OCI-LY7 (cell line): ENCODE measurements at places on chromosomes 2 and 18.

DNA sequence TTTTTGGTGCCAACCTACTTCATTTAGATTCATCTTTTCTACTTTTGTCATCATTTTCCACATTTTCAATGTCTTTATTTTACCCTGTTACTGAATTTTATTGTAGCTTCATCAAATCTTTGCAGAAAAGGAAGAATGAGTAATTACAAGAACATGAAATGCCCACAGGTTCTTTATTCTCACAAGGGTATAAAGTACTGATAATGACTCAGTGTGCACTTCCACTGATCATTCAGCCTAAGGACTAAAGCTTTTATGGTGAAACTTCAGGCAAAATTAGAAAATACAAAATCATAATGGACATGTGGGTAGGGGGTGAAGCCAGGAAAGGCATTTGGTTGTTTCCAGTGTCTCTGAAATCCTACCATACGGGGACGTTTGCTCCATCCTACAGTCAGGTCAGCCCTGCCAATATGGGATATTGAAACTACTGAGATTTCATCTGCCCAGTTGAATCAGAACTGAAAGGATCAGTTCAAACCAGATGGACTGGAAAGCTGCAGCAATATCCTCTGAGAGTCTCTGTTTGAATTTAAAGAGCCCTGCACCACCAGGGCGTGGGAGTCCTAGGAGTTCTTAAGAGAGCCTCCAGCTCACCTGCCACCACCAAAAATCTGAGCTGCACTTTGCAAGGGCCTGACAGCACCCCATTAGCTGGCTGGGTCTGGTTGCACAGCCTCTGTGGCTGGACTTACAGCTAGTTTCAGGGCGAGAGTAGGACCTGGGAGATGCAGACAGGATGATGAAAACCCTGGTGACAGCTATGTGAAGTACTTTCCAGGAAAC is 390.4 kb downstream of the CMPK2 start:
- DNase-seq: no peak

DNA sequence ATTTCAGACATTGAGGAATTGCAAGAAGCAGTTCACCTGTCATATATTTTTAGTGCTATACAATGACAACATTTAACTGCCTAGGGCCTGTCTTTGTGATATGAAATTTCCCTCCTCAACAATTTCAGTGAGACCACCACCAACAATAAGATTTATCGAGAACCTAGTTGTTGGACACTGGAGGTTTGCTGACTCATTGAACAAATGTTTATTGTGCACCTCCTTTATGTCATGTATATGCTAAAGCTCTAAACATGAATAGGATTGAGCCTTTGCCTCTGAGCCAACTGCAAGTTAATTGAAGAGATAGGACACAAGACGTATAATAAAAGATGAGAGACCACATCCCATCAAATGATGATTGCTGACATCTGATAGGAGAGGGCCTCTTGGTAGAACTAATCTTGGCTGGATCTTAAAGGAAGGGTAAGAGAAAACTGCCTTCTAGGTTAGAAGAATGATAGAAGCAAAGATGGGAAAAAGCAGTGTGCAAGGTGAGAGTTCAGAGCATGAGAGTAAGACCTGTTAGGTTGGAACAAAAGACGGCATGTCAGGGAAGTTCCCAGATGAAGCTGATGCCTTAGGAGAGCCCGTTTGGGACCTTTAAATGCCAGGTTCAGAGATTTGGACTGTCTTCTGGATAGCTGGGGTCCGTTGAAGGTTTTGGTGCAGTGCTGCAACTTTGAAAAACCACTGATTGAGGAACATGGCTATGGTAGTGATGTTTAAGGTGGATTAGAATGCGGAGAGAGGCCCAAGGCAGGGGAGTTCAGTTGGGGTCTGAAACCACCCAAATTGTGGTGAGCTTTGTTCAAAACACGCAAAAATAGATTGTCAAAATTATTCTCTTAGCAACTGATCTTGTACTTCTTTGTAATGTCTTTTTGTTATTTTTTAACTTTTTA is 133.0 kb upstream of the EML6 start:
- no peak for DNase-seq

DNA sequence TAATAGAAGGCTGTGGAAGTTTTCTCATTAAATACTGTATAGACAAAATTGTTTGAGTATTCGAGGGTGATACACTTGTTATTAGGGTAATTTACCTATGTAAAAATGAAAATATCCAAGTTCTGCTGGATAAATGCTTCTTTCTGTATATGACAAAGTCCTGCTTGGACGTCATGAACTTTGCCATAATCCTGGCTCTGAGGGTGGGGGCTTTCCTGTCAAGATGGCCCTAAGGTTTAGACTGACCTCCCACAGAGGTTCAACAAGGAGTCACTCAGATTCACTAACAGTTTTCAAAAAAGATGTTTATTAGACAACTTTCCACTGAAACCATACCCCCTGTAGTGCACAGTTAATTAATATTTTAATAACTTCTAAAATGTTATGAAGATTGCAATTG is 52.5 kb upstream of the NABP1 start:
- DNase-seq: no peak

- DNase-seq: no peak
Measured at GRCh38 chr2:207390302-207391095, 139.3 kb upstream of the CREB1 start.

GRCh38 chr2:8122520-8122919 is 559.3 kb upstream of the ID2 start:
- DNase-seq: no peak

DNA sequence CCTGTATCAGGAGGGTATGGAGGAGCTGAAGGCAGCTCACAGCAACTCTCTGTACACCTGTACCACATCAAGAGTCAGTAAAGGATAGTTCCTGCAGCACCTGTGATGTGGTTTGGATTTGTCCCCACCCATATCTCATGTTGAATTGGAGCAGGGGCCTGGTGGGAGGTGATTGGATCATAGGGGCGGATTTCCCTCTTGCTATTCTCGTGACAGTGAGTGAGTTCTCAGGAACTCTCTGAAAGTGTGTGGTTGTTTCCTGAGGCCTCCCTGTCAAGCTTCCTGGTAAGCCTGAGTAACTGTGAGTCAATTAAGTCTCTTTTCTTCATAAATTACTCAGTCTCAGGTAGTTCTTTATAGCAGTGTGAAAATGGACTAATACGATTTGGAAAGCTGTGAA is 28.9 kb downstream of the OSBPL1A start:
- DNase-seq: no peak

GRCh38 chr2:150931451-150931850 is 330.2 kb downstream of the RBM43 start:
- DNase-seq: no peak

DNA sequence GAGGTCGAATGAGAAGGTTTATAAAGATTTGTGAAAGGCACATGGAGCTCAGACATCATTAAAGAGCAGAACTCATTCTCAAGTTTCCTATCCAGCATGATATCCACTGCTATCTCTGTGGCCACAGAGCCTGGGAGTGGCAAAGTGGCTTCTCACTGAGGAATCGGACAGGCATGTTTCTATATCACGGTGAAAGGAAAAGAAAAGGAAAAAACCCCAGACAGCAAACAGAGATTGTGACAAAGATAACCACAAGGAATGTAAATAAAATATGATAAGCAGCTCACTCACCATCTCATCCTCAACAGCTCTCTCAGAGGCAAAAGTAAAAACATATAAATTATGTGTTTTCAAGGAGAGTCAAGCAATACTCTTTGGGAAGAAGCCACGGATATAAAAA is 2.5 kb downstream of the PID1 start:
- no peak for DNase-seq

DNA sequence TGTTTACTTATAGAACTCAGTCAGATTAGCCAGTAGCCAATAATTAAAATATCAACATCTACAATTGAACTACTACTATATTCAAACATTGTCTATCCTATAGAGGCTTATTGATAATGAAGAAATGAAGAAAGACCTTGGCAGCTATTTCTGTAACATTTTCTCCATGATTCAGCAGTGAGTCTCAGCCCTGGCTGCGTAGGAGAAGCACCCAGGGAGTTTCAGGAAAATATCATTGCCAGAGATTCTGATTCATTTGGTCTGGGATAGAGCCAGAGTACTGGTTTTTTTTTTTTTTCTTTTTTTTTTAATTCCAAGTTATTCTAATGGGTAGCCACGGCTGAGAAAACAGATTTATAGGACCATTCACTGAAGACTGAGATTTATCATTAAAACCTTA is 404.8 kb downstream of the TXNL1 start:
- no peak for DNase-seq

DNA sequence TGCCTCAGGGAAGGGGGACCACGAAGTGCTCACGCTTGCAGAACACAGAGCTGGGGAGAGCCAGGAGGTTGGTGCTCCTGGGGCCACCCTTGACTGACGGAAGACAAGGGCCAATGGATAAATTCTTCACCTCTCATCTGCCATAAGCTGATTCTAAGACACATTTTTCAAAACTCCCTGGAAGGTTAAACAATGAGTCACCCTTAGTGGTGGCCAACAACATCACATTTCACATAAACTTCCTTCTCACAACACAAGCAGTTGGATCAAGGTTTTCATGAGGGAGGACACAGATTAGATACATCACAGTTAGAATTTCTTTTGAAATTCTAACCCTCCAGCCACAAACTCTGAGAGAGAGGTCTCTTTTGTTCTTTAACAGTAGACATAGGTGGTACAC is 713.6 kb upstream of the POU3F3 start:
- no peak for DNase-seq

DNA sequence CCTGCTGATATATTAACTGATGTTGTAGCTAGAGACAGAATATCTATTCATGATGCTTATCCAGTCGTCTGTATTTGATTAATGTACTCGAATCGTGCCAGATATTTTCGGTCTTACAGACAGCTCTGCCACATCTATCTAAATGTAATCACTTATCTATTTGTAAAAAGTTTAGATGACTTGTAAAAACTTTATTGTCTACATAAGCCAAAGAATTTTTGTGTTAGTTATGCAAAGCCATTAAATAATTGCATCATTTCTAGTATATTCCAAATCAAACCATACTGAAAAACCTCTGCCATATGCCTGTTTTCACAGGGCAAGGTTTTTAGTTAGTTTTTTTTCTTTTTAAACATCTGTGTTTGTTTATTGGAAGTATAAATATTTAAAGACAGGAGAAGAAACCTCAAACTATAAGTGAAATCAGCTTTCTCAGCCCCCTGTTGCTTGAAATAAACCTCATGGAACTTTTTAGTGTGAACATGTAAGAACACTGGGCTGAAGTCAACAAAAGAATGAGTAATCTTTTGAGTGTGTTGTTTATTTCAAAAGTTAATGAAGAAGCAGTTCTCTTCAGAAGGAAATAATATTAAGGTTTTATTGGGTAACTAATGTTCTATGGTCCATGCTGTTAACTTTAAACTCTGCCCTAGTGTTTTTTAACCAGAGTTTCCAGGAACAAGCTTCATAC is 657.6 kb upstream of the SYT4 start:
- DNase-seq: no peak

DNA sequence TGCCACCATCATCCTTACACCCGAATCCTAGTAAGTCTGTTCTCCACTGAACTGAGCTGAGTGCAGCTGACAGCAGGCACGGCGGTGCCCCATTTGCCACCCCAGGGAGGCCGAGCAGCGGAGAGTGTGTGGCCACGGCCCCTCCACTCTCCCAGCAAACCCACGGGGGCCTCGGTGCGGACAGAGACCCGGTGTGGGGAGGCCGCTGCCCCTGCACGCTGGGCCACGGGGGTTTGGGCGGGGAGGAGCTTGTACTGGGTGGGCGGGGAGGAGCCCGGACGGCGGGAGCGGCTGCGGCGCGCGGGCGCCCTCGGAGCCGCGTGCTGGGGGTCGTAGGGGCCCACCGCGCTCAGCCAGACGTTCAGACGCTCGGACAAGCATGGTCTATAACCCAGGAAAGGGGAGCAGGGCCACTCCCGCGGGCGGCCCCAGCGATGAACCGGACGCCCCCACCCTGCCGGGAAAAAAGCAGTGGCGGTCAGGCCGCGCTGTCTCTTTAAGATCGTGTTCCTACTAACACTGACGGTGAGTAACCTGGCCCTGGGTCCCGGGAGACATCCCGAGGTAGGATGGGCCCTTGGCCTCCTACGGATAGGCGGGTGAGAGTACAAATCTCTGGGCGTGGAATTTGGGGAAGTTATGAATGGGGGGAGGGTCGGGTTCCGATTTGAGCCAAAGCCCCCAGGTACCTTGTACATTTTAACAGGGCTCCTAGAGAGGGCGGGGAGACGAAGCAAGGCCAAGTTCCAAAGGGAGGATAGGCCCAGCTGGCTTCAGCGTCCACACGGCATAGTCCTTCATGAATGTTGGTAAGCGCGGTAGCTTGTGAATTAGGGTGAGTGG is at the start of gene ITPRIPL1:
ITPRIPL1 (plus strand) TSS at position 277 of the 843 bp plus-strand sequence; CDS start at position 800, 523 bp downstream.
- DNase-seq: peak; percentile 36

DNA sequence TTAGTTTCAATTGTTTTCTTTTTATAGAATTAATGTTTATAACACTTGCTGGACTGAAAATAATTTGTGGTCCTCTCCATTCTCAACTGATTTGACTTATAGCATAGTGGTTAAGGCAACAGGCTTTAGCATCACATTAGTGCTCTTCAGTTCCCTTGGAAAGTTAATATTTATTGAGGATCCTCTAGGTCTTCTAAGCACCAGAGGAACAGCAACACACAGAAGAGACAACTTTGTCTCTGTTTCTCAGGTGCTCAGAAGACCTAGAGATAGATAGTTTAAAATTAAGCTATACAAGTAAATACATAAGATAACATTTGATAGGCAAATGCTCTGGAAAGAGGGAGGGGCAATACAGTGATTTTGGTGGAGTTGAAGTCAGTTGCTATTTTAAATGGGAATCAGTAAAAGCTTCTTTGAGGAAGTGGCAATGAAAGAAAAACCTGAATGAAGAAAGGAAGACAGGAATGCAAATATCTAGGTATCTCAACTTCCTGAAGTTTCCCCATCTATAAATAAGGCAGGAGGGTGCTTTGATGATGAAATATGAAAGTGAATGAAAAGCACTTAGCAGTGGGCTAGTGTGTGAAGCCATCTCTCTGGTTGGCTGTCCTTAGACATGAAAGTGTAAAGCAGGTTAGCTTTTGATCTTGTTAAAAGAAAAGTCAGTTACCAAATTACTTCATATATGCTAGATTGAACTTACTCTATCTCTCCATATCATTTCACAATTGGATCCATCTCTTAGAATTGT is 7.9 kb downstream of the NEUROD1 start:
- no peak for DNase-seq

DNA sequence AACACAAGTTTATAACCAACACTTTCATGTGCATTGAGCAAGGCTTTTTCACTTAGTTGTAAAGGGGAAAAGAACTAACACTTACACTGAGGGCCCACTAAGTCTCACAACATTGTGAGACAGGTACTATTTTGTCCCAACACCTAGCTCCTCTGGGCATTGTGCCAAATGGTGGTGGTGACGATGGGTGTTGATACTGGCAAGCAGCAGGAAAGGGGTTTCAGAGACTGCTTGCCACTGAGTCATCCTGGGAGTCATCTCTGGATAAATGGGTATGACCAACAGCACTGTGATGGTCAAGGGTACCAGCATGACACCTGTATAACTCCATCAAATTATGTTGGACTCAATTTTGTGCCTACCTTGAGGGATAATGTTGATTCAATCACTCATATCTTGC is 138.8 kb upstream of the ITGA6 start:
- DNase-seq: no peak
